ENCODE measurements at places on chromosomes 5 and 9.

- DNase-seq = peak; percentile 77
Observed at GRCh38 chr5:181160152-181160754, 12.9 kb downstream of the OR2V2 start.

GRCh38 chr5:25009063-25009462 is 364.3 kb upstream of the CDH10 start:
- no peak for DNase-seq

- no peak for DNase-seq
Observed at GRCh38 chr9:113620377-113621161, 157.0 kb downstream of the RGS3 start.

- DNase-seq = no peak
Observed at GRCh38 chr5:88659529-88660263, 223.3 kb downstream of the MEF2C start.

GRCh38 chr5:25060575-25060974 is 415.8 kb upstream of the CDH10 start:
- no peak for DNase-seq

DNA sequence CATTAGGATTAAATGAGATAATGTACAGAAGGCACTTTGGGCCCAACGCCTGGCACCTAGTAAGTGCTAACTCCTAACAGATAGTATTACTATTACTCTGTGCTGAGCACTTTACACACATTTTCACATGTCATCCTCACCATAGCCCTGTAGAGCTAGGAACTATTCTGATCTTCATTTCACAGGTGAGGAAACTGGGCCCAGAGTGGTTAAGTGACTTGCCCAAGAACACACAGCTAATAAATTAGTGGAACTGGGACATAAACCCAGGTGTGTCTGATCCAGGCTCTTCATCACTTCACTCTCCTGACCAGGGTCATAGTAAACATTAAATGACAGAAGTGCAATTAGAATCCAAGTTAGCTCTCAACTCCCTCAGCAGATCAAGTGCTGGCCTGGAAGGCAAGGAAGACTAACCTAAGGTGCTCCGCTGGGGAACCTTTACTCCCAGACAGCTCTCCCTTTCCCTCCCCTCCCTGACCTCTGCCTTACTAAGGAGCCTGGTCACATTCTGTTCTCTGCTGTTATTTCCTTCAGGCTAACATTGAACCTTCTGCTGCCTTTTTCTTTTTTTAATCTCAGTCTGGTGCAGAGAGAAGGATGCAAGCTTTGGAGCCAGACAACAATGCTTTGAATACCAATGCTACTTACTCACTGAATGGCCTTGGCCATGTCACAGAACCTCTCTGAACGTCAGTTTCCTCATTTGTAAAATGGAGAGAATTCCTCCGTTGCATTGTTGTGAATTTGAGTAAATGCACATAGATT is 4.1 kb upstream of the ADRA1B start:
- DNase-seq = no peak

DNA sequence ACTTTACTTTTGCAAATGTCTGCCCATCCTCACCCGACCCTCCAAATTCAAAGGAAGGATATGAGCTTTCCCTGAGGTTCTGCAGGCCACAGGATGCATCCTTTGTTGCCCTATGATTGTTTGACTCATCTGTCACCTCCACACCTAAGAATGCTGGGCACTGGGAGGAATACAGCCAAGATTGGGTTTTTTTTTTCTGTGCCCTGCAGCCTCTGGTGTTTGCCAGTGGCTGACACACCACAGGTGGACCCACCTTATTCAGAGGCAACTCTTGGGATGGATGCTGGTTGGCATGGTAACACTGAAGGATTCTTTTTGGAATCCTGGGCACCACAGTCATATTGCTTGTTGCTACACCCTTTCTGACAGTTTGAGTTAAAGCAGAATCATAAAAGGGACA is 29.7 kb downstream of the C9orf152 start:
- DNase-seq = no peak

GRCh38 chr9:89853931-89854330 is 249.1 kb downstream of the GADD45G start:
- no peak for DNase-seq

GRCh38 chr5:11902201-11902619 is 2.0 kb downstream of the CTNND2 start:
- no peak for DNase-seq

DNA sequence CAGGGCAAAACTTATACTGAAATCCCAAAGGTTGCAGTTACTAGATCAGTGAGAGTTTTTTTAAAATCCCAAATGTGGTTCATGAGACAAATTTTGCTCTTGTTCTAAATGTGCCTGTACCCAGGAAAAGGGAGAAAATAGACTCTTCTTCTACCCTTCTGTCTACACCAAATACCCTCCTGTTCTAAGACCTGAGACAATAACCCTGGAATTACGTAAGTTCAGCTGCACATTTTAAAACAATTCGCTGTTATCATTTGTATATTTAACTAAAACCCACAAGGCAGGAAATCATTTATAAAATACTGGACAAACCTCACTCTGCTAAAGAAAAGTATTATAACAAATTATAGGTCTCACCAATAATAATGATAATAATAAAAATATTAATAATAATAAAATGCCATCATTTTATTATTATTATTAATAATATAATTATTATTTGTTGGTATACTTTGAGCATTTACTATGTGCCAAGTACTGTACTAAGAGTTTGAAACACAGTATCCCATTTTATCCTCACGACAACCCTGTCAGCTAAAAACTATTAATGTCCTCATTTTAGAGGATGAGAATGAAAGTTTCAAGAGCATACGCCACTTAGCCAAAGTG is 49.8 kb upstream of the AFAP1L1 start:
- DNase-seq = no peak

- DNase-seq = no peak
Observed at GRCh38 chr9:110115826-110116542, 92.0 kb downstream of the C9orf152 start.

DNA sequence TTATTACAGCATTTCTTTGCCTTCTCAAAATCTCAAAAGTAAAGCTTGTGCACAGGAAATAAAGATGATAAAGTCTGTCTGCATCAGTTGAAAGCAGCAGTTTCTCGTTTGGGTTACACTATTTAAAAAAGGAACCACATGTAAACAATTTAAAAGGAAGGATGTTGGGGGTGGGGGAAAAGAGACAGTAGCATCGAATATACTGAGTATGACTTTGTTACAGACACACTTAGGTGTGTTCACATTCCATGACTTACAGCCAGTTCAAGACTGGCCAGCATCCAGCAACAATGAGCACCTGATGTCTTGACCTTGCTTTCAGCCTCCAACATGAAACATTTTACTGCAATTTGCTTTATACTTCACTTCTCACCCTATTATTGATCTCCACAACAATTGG is 8.7 kb downstream of the GAPT start:
- DNase-seq = no peak

DNA sequence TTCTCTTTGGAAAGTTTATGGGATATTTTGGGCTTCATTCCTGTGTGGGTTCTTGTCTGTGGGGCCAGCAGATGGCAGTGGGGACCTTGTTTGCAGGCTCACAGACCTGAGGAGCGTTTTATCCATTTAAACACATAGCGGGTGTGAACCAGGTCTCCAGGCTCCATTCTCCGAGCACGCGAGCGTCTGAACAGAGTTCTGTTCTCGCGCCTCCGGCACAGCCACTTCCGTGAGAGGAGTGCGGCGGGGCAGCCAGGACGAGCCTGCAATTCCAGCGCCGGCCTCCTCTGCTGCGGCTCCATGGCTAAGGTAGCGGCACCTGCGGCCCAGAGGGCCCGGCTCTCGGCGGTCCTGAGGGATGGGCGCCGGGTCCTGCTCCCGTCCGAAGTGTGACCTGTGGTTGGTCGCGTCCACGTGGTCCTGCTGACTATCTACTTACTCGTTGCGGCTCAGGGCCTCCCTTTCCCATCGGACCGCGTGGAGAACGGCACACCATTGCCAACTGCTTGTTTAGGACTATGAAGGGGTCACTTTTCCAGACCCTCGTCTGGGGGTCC is 7.3 kb downstream of the NRARP start:
- DNase-seq = no peak

DNA sequence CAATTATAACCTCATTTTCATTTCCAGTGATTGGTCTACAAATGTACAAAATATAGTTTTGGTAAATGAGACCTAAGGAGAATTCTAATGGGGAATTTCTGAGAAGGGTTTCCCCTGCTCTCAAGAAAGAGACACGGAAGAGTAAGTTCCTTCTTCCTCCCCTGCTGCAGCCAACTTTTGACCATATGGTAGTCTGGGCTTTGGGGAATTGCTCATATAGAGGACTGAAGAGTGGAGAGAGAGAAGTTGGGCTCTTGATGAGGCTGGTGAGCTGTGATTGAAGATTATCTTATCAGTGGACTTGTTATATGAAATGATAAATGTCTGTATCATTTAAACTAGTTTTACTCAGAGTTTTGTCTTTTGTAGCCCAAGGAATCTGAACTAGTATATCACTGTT is 4.3 kb upstream of the LNPEP start:
- DNase-seq = no peak

DNA sequence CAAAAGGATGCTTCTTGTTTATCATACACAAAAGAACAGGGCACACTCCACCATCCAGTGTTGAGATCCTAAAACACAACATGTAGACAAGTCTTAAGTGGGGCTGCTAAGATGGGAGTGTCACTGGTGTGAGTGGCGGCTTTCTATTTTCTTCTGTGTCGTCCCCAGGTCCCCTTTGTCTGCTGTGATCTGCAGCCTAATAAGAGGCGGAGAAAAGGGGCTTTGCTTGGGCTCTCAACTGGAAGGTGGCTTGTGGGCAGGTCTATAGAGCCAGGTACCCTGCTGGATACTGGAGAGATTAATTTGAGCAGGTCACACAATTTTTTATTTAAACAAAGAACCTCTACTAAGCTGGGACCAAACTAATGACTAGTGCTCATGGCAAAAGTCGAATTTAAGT is 126.1 kb upstream of the SAP30L start:
- no peak for DNase-seq

DNA sequence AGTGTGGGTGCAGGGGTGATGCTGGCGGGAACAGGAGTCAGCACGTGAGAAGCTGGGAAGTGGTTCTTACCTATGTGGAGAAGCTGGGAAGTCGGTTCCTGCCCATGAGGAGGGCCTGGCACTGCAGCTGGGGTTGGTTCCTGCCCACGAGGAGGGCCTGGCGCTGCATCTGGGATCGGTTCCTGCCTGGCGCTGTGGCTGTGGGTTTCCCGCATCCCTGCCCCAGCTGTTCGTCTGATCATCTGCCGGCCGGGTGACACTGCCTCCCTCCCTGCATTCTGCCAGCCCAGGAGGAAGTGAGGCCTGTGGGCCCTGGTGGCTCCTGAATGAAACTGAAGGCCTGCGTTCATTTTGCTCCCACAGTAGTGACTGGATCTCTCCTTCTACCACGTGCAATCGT is 5.1 kb downstream of the OBP2A start:
- no peak for DNase-seq

DNA sequence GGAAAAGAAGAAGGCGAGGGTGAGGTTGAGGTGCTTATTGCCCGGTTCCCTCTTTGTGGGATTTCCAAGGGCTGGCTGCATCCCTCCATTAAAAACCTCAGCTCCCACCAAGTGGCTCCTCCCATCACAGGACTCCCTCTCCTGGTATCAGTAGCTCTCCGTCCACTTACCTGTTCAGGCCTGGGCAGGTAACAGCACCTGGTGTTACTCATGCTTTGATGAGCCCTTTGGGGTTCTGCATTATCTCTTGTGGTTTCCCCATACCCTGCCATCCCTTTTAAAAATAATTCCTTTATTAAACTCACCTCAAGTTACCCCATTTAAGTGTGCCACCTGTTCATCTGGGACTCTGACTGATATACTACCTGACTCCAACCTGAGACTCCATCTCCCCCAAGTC is 17.5 kb upstream of the TGFBR1 start:
- DNase-seq = no peak

DNA sequence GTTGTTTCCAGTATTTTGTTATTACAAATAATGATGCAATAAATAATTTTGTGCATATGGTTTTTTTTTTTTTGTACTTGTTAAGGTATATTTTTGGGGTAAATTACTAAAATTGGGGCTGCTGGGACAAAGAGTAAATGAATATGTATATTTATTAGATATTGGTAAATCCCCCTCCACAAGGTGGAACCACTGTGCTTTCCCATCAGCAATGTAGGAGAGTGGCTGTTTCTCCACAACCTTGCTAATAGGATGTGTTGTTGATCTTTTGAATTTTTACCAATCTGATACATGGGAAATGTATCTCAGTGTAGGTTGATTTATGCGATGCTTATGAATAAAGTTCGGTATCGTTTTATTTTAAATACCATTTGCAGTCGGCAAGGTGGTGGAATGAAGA is 118.1 kb downstream of the TRPM3 start:
- DNase-seq = no peak

DNA sequence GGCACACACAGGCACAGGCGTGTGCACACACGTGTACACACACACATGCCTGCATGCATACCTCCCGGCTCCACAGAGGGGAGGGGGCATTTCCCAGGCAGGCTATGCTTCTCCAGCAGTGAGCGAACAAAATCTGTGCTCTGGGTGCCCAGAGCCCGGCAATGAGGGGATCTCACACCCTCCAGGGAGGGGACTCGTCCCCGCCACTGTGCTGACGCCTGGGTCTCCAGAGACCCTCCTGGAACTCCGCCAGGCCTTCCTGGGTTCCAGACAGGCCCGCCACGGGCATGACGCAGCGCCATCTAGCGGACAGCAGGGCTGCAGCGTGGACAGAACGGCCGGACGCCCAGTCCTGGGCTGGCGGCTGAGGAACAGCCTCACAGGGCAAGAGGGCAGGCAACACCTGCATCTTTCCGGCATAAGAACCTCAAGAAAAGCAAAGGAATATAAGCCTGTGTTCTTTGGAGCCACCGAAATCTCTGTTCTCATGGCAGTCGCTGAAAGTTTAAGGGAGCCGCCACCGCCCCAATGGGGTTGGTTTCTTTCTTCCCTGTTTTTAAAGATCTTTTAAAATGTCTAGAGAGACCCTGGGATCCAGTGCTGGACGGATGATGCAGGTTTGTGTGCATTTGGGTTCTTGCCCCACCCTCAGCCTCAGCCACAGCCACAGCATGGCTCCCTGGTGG is 135.6 kb upstream of the PPP1R26 start:
- no peak for DNase-seq

DNA sequence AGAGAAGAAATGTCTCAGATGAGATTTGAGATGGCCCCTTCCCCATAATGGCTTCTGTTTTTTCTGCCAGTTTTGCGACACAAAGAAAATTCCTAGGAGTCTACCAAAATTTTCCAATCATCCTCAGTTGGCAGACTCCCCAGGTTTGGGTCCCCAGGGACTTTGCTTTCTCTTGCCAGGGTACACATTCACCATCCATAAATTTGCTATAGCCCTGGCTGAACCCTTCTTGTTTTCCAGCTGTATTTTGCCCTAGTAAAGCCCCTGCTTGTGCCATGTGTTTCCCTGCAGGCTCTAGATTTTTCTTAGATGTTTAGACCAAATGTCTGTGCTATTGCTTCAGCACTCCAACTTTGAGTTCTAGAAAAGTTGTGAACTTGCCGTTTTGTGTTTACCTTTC is 283.2 kb downstream of the ANXA1 start:
- no peak for DNase-seq

DNA sequence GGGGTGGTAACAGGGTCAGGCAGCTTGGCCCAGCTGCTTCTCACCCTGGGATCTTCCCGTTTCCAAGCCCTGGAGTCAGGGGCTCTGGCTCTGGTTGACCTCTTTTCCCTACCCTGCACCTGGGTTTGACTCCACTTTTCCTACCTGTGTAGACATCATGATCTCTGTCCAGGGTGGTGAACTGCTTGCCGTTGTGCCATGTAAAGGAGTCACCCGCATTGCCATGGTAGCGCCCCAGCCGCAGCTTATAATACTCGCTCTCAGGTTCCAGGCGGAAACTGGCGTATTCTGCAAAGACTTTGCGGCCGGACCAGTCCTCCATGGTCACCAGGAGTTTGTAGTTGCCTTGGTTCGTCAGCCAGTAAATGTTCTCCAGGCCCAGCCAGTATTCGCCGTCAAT is 30.9 kb downstream of the ANGPTL2 start:
- DNase-seq = no peak

GRCh38 chr9:68706363-68707201 is 1.5 kb downstream of the PIP5K1B start:
- DNase-seq = no peak
